ENCODE measurements at places on chromosomes 7 and 10.
A peak's percentile ranks its signal among the peaks of the same experiment; 100 is the strongest.

DNA sequence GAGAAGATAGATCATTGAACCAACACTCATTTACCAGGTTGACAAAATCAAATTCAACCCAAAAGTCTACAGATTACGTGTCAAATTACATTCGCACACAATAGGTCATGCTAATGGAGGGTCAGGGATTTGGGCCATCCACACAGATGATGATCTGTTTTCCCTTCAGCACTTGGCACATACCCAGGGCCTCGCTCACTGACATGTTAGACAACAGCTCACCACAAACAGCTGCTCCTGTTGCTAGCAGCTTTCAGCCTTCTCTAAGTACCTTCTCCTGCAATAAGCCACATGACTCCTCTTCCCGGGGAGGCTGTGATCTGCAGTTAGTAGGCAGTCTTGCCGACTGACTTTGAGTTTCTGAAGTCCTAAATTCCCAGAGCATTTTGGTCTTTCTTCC lies 18.4 kb downstream of the NKX2-3 start:
- DNase-seq, result peak; percentile 30

DNA sequence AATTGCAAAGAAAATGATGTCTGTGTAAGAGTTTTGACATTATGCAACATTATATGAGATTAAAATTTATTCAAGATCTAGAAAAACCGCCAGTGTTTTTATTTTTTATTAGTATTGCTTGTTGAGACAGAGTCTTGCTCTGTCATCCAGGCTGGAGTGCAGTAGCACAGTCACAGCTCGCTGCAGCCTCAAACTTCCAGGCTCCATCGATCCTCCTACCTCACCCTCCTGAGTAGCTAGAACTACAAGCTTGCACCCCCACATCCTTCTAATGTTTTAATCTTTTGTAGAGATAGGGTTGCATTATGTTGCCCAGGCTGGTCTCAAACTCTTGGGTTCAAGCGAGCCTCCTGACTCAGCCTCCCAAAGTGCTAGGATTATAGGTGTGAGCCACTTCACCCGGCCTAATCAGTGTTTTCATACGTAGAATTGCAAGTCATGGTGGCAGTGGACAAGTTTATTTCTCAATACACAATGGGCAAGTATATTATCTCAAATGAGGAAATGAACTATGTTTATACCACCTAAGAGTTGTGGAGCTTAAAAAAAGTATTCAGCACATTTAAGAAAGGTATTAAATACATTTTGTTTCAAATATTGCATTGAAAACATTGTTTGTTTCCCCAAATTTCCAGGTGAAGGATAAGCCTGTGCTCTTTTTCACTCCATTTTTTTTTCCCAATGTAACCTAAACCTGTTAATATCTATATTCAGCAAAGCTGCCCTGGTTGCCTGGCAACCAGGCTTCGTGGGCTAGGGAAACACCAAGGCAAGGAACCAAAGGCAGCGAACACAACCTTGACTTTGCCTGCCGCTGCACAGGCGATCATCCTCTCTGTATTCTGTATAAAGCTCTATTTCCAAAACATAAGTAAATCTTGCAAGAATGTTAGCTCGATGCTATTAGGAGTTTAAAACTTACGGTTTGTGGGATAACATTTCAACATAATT lies 163.9 kb downstream of the CACNB2 start:
- no peak for DNase-seq

DNA sequence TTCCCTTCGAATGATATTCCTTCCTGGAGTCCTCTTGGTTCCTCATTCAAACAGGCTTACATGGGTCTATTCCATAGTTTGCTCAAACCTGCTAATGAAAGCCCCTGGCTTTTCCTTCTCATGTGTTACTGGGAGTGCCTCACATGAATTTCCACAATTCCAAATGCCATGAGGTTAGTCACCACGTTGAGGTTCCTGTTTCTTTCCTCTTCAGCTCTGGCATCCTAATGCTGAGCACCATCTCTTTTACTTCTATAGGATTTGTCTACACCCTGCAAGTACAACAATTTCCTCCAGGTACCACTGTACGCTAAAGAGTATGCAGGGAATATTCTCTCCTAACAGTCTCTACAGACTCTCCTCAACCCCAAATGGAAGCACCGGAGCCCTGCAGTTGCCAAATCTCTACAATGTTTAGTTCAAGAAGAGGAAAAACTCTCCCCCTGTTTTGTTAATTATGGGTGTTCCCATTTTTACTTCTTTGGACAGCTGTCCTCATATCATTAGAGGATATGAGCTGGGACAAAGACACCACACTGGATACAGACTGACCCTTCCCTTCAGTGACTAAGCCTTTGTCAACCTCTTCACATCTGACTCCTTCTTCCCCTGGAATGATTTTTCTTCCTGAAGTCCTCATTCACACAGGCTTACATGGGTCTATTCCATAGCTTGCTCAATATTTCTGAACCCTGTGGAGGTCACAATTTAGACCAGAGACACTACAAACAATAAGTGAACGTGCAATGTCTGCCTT lies 145.8 kb upstream of the BET1 start:
- no peak for DNase-seq

- DNase-seq, result no peak
Measured at GRCh38 chr10:33347211-33347610, 12.7 kb upstream of the NRP1 start.

Data from iPS-NIHi11 (cell line).